ENCODE measurements at places on chromosomes 11 and 22.

- no peak for DNase-seq
These were observed 76.7 kb upstream of the KCNQ1OT1 start for GRCh38 chr11:2776351-2777061.

- no peak for DNase-seq
These were observed 368.7 kb upstream of the TENM4 start for GRCh38 chr11:79809487-79809886.

DNA sequence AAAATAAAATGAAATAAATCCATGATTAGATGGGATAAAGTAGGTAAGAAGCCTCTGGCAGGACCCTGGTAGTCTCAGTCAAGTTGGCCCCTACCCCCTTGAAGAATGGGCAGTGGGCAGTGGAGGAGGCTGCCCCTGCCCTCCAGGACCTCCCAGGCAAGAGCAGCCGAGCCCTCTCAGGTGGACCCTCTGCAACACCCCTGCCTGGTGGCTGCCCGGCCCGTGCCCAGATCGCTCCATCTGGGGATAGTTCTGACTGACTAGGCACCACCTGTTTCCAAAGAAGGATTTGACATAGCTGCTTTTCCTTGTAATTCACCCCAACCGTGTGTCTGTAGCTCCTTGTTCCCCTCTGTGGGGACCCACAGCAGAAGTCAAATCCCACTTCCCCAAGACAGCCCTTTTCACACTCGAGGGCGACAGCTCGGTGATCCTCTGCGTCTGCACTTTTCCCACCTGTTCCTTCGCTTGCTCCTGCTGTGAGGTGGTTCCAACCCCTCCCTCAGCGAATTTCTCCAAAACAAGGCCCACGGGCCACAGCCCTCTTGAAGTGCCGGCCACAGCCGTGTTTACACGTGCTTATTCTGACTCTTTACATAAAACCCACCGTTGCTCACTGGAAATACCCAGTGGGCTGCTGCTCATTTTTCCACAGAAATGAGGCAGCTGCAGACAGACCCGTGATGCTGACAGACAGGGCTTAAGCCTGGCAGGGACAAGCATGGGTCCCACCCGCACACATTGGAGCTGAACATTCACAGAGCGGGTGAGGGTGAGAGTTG, 5.5 kb upstream of the TMPRSS13 start:
- no peak for DNase-seq

GRCh38 chr11:84437071-84437980, 1151.2 kb upstream of the CCDC90B start:
- no peak for DNase-seq

DNA sequence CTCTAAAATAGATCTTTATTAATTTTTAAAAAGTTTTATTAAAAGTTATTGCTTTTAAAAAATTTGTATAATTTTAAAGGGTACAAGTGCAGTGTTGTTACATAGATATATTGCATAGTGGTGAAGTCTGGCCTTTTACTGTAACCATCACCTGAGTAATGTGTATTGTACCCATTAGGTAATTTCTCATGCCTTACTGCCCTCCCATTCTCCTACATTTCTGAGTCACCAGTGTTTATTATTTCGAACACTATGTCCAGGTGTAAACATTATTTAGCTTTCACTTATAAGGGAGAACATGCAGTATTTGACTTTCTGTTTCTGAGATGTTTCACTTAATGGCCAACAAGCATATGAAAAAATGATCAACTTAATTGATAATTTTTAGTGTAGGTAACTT, 2.3 kb downstream of the OR51G1 start:
- DNase-seq = no peak

DNA sequence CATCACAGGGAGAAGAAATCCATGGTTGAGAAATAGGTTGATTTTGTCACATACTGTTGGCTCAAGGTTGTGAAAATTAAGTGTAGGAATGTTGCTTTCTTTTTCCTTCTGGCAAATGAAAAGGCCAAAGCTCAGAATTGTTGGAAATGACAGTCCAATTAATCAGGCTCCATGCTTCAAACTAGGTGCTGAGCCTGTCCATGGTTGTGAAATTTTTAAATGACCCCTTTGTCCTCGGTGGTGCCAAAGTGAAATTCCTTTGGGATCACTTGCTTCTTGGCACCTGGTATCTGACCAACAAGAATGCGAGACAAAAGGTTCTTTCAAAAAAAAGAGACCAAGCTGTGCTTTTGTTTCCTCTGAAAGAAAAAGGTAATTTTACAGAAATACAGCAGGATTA, 451.9 kb downstream of the ETS1 start:
- no peak for DNase-seq

- DNase-seq = no peak
These were observed 90.2 kb downstream of the SWAP70 start for GRCh38 chr11:9754010-9754471.

- no peak for DNase-seq
These were observed 23.2 kb downstream of the IFITM10 start for GRCh38 chr11:1727096-1727690.

DNA sequence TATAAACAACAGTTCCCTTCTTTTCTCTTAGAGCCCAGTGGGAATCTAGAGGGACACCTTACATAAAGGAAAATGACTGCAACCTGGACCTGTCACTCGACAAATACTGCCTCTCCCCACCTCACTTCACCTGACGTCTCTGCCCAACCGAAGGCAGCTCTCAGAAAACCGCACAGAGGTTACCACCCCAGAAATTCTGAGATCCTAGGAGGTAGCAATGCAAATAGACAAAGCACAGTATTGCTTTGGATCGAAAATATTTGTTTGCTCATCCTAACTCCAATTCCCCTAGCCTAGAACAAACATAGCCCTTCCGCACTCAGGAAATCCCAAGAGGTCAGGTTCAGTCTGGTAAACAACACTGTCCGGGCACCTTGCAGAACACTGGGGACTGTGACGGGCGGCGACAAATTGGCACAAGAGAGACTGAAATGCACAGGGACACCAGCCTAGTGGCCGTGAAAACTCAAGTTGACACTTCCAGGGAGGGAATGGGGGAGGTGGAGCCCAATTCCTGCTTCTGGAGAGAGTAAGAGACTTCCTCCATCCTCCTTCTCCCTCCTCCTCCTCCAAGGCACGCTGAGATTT, 420 bp upstream of the TRIM44 start:
- no peak for DNase-seq

- no peak for DNase-seq
These were observed 129.7 kb downstream of the TRIM44 start for GRCh38 chr11:35792148-35792845.

DNA sequence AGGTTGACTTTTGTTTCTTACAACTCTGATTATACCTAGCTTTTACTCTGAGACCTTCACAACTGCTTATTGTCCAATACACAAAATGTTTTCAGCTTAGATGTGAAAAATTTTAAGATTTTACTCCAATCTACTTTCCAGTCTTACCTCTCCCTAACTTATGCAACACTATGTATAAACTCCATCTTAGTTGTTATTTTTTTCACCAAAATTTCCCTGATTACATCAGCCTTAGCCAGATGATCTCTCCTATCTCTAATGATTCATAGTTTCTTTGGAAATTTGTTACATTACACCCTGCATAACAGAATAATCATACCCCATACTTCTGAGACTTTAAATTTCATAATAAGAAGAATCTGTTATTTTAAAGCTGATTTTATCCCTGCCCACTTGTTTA, 621.0 kb upstream of the ANO3 start:
- DNase-seq = no peak

GRCh38 chr22:26604368-26604767, 13.5 kb downstream of the CRYBB1 start:
- DNase-seq = no peak

DNA sequence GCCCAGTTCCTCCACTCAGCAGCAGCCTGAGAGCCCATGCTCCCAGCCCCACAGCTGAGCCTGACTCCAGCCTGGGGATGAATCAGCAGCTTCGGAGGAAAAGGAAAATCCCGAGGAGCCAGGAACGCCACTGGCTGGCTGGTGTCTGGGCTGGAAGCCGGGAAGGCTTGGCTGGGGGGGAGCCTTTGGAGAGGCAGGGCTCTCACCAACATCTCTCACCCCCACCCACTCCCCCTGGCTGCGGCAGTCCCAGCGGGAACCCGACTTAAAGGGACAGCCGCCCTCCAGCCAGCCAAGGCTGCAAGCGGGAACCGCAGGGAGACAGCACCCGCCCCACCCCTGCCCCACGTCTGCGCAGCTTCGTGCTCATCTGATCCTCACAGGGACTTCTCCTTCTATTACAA, 28.4 kb downstream of the KIAA0930 start:
- peak; percentile 49 for DNase-seq

DNA sequence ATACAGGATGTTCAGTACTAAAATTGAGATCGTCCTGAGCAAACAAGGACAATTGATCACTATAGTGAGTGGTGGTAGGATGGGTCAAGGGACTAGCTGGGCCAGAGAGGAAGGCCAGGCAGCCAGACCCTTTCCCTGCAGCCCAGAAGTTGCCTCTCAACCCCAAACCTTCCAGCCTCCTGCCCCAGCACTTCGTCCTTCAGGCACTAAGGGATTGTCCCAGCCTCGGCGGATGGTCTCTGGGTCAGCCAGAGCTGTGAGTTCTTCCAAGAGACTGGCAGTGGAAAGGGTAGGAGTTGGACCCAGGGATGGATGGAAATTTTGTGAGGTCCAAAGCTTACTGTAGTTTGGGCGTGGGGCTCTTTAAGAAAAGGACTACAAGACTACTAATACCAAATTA, 3.6 kb upstream of the LMO1 start:
- DNase-seq = no peak

GRCh38 chr22:44584256-44584902, 86.3 kb upstream of the RTL6 start:
- DNase-seq = no peak

DNA sequence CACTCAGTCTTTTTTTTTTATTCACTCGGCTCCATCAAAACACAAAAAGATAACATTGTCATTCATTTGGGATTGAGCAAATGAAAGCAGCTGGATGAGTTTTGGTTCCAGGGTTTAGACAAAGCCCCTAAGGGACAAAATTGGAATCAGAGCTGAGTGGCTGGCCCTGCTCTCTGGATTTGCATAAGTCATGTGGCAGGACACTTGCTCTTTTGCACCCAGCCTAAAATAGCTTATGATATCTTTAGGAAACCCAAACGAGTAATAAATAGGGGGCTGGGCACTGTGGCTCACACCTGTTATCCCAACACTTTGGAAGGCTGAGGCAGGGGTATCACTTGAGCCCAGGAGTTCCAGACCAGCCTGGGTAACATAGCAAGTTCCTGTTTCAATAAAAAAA, 11.0 kb upstream of the TMEM121B start:
- DNase-seq = no peak

DNA sequence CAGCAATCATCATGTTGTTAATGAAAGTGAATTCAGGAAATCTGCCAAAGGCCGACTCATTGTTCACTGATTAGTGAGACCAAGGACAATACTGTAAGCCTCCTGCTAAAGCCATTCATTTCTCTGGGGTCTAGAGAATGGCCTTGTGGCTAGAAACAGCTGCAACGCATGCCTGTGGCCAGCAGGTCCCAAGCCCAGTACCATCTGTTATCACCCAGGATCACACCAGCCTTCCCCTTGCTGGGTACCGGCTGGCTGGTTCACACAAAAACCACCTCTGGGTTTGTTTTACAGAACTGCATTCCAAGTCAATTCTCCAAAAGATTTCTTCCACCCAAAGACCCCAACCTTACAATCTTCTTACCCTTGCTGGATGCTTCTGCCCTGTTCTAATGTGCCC, 1.1 kb downstream of the PLAAT5 start:
- DNase-seq = no peak

DNA sequence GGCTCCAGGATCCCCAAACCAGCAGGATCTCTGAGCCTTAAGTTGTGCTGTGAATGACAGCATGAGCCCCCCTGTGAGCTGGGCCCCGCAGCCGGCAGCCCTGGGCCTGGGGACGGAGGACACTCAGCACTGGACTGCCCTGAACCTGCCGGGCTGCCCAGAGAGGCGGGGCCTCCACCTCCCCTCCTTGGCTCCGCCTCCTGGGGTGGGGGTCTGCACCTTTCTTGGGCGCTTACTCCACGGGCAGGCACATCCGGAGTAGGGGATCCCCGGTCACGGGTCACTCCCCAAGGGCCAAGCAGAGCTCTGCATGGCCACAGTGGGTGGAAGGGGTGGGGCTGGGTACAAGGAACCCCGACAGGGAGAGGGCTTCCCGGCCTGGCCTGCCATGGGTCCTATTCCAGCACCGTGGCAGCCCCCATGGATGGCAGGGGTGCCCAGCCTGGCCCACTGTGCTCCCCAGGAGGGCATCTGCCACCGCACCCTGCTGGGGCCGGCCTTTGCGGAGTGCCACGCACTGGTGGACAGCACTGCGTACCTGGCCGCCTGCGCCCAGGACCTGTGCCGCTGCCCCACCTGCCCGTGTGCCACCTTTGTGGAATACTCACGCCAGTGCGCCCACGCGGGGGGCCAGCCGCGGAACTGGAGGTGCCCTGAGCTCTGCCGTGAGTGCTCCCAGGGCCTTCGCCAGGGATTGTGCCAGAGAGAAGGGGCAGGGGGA, 5.4 kb downstream of the MUC5B start:
- DNase-seq = no peak

DNA sequence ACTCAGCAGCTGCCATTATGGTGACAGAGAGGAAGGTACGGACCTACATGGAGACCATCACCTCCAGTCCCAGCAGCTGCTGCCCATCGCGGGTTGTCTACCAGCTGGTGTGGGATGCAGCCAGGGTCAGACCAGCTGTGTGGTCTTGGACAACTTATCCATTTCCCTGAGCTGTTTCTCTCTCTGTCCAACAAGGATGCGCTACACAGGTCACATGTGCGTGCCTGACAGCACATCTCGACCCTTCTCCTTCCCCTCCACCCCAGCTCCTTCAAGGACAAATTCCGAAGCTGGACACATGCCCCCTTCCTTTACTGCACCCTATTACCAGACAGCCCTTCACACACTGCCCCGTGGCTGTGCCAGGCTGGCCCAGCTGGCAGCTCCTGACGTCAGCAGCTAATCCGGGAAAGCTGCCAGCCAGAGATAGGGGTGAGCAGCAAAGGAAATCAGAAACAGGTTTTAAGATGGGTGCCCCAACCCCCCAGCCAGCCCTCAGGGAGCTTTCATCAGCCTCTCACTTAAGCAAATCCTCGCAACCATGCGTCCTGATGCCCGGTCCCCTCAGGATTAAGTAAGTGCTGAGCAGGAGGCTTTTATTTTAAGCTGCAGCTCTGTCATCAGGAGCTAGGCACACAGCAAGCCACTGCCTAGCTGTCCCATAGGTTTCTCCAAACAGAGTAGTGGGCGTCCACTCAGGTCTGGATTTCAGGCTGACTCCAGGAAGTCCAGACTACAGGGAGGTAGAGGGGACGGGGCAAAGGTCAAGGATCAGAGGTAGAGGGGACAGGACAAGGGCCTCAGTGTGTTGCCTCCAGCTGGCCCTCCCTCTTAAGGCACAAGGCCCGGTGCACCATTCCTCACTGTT, 20.3 kb downstream of the TEF start:
- DNase-seq = no peak

- DNase-seq = peak; percentile 49
These were observed 20.5 kb upstream of the CCDC134 start for GRCh38 chr22:41779929-41780505.

- DNase-seq = peak; percentile 14
These were observed 39.9 kb upstream of the MYO18B start for GRCh38 chr22:25702040-25702439.

DNA sequence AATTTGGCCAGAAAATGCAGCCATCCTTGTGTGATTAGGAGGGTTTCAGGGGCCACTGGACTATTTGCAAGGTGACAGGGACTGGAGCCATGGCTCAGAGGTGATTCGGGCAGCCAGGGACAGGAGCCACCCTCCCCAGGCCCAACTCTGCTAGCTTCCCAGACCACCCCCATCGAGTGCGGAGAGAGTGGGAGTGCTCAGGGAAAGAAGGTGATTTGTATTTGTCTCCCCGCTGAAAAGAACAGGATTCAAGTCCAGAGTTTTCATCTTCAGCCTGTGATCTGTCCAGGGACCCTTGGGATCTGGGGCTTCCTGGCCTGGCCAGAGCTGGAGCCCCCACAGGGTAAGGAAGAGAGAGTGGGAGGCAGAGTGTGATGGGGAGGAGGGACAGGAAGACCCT, 22.4 kb upstream of the TEF start:
- DNase-seq = no peak

Measured in inflammatory macrophage treated with lipopolysaccharide for 4 hours (primary cell).